ENCODE measurements at places on chromosomes 2 and 18.

- DNase-seq = peak; percentile 50
Observed at GRCh38 chr2:159549234-159549633, 67.1 kb downstream of the BAZ2B start.

DNA sequence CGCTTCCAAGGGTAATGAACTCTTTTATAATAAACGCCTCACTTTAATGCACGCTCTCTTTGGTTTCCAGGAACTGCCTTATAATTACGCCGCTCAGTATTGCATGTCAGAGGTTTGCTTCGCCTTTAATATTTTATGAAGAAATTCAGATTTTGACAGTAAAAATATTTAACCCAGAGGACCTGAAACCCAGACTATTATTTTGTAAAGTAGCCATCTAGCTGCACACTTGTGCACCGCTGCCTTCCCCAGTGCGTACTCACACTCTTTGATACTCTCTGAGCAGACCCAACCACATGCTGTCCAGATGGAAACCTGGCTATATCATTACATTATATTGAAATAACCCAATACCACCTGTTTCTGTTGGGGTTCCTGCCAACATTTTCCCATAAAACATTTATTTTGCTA is 270.1 kb downstream of the C1D start:
- DNase-seq = no peak

GRCh38 chr18:77065221-77065981 is 67.2 kb downstream of the MBP start:
- DNase-seq = peak; percentile 98

GRCh38 chr2:220504938-220505503 is 877.6 kb downstream of the SLC4A3 start:
- peak; percentile 84 for DNase-seq

Data from iris pigment epithelial cell (primary cell).